ENCODE measurements at places on chromosomes 5 and 9.

DNA sequence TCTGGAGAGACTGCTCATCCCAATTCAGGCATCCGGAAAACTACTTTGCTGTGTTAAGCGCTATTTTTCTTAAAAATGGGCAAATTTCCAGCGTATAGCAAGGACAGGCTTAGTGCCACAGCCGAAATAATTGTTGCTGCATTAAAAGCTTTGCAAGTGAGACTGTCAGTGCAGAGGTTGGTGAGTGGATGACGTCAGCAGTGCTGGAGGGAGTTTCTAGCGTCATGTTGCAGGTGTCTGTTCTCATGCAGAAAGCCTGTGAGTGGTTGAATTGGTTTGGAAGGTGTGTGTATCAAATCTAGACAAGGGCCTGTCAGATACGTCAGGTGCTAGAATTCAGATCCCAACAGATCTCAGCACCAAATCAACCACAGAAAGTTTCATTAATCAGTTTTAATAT, 204.4 kb downstream of the TRIO start:
- no peak for DNase-seq

DNA sequence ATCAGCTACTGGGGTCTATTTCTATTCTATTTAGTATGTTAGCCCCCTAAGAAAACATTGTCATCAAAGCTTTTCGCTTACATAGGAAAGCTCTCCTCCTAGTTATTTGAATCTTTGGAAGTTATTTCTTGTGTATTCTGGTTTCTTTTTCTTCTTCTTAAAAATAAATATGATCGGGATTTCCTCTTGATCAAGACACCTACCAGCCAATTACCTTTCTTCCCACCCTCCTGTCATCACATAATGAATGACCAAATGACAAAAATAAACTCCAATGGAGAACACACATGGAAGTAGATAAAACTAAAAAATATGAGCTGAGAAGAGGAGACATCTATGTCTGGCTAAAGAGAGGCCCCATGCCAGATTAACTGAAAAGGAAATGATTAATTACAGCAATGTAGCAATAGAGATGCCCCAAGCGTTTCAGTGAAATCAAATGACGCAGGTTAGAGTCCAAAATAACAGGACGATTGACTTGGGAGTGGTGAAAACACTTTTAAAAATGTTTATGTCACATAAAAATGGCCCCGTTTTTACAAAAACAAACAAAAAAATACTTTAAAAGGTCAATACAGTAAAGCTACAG, 59.5 kb upstream of the PCSK1 start:
- no peak for DNase-seq

GRCh38 chr5:155948576-155948975, 378.4 kb upstream of the SGCD start:
- DNase-seq: no peak

GRCh38 chr9:69499959-69500358, 172.2 kb downstream of the APBA1 start:
- no peak for DNase-seq

DNA sequence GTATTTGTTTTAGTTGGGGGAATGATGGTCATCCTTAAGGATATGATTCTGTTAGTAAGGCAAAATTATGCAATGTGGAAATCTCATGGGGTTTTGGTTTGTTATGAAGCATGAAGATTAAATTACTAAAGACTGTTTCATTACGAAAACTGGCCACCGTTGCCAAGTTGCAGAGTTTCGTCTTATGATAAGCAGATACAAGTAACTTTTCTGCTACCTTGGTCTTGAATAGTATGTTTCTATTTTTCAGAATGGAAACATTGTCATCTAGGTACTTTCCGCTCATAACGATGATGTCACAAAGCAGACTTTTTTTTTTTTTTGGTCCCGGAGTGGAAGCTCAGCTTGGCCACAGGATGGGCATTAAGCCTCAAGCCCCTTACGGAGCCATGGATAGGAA, 4.2 kb downstream of the CCNI2 start:
- no peak for DNase-seq

DNA sequence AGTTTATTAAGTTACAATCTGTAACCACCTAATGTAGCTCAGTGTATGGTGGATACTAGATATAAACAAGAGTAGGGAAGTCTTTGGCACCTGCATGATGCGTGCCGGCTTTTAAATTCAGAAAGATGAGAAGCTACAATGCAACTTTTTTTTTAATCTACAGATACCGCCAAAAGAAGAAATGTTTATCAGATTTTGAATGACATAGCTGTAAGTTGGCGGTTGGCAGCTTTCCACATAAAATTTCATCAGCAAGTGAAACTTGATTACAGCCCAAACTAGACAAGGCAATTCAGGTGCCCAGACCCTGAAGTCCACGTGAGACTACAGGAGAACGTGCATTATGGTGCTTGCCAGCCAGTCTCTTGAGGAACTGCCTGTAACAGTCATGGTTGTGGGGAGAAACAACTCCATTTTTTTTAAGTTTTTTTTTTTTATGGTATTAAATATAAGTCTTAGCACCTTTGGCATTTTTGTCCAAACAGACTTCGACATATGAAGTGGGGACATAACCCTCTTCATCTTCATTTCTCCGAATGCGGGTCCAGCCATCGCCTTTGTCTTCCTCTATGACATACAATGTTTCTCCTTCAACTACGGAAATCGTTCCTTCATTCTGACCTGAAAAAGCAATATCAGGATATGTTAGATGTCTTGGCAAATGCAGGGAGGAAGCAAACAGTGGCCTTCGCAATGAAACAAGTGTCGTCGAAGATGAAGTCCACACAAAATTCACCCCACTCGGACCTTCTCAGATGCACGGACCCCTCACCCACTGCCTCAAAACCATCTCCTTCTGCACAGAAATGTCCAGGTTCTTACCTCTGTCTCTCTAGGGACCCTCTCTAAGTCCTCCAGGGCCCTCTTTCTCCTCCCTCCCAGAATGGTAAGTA, 60.4 kb downstream of the USP20 start:
- no peak for DNase-seq

- no peak for DNase-seq
These were observed 213.3 kb downstream of the CDK5RAP2 start for GRCh38 chr9:120366644-120367019.

- no peak for DNase-seq
These were observed 421.3 kb downstream of the CETN3 start for GRCh38 chr5:89988129-89988810.

DNA sequence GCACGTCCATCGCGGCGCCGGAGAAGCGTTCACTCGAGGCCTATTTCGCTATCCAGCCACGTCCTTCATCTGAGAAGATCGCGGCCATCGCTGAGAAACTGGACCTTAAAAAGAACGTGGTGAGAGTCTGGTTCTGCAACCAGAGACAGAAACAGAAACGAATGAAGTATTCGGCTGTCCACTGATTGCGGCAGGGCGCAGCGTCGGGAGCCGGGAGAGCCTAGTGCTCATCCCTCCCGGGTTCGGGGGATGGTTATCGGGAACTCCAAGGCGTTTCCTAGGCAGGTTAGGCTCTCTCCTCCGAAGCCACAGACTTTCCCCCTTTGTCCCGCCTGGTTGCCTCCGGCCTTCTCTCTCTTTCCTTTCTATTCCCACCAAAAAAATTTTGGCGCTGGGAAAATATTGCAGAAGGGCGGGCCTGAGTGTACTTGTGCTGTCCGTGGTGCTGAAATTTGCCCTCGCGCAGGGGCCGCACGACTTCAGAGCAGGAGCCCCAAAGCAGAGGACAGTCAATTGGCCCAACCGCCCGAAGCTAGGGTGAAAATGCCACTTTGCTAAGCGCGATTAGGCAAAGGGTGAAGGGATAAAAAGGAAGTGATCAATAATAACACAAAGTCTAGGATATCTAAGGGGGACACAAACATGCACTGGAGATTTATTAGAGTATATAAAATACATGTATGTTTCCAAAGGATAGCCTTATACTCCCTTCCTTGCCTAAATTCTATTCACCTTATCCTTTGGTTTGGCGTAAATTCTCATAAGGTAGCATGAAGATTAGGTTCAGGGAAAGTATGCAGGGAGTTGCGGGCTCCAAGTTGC, 1.8 kb downstream of the POU4F3 start:
- no peak for DNase-seq

DNA sequence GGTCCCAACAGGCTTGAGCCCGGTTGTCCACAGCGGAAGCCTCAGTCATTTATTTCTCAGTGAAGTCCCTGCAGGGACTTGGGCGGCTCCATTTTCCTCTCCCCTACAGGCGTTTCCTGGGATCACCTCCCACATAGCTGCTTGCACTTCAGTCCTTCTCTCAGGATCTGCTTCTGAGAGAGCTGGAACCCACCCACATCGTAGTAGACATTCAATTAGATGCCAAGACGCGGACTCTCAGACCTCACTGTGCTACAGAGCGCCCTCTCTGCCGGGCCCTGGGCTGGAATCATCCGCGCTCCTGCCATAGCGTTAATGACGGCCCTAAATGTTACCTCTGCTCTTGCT, 54.0 kb upstream of the ROR2 start:
- DNase-seq: no peak

GRCh38 chr5:65483546-65484346, 2.0 kb upstream of the ADAMTS6 start:
- DNase-seq: no peak

DNA sequence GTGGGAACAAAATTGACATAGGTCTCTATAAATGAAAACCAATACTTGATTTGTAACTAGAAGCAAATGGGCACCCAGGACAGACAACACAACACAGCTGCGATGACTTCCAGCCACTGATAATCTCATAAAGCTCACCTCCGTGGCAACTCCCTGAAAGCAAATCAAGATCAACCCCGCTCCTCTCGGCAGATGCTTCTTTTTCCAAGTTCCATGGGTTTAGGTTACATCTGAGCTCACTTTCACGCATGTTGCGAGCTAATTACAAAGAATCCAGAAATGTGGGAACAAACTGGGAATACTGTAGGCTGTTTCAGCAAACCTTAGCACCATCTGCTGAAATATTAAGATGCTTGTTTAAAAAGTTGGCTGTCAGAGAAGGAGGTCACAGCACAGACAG, 153.9 kb downstream of the ELAVL2 start:
- DNase-seq: no peak

DNA sequence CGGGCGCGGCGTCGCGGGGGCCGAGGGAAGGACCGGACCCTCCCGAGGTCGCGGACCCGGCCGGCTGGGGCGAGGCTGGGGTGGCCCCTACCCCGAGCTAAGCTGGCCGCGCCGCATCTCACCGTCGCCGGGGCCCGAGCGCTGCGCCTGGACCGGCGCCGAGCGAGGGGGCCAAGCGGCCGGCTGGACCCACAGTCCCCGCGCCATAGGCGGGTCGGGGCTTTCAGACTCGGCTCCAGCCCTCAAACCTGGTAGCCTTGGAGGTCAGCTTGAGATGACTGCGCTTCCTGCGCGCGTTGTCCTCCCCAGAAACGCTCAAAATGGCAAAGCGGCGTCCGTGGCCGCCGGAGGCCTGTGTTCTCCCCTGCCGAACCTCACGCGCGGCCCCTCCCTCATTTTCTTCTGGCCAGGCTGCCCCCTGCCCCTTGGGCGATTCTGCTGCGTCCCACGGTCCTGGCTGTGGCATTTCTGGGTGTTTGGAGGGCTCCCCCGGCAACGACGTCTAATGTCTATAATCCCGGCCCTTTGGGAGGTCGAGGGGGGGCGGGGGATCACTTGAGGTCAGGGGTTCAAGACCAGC, 8.7 kb upstream of the GRIN1 start:
- DNase-seq: no peak

DNA sequence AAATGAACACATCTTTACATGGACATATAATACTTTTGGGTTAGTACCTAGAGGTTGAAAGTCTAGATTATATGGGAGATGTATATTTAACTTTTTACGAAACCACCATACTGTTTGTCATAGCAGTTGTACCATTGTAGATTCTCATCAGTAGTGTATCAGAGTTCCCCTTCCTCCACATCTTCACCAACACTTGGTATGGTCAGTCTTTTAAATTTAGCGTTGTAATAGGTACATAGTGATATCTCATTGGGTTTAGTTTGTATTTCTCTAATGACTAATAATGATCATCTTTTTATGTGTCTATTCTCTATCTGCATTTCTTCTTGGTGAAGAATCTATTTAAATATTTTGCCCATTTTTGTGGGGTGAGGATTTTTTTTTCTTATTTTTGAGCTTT, 137.5 kb downstream of the NR3C1 start:
- DNase-seq: no peak

GRCh38 chr5:35320029-35320428, 89.7 kb upstream of the PRLR start:
- no peak for DNase-seq

- DNase-seq: peak; percentile 54
These were observed at the start of gene NXNL2 for GRCh38 chr9:88534456-88535225. Gene NXNL2 (plus strand): TSS chr9:88535178. CDS start chr9:88535435, 257 bp downstream.

GRCh38 chr5:168110870-168111832, 180.3 kb upstream of the WWC1 start:
- DNase-seq: no peak

DNA sequence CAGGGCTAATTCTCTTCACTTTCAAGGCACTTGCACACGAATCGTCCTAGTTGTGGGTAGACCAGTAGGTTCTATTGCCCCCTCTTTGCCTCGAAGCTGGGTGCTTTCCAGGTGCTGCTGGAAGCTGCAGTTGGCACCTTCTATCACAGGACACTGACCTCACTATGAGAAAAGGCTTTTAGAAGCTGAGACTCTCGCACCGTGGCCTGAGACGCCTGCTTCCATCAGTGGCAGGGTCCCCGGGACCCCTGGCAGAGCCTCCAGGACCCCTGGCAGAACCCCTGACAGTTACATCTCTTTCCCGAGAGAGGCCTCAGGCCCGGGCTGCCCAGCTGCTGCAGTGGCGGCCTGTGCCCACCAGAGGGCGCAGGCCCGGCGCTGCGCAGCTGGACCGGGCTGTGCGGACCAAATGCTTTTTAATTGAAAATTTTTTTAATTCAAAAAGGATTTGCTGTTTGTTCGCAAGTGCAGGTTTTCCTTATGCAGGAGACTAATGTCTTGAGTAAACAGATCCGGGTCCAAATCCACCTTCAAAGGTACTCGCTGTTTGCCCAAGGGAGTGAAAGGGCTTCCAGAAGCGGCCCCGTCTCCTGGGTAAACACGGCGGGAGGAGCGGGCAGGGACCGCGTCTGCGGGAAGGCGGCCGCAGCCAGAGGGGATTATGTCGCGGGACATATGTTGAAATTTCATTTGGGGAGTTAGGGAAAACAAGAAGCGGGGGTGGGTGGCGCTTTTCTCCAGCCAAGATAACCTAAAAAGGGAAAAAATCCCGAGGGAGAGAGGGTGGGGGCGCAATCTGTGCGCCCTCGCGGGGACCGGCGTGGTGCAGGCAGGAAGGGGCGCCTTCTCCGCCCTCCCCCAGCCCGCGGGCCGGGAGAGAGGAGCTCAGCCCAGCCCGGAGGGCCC, 114.5 kb upstream of the LMX1B start:
- DNase-seq: peak; percentile 17

Data from activated T-cell treated with anti-CD3 and anti-CD28 coated beads for 4 hours (primary cell).